T-cell (primary cell): ENCODE measurements at places on chromosomes 2 and 18.

DNA sequence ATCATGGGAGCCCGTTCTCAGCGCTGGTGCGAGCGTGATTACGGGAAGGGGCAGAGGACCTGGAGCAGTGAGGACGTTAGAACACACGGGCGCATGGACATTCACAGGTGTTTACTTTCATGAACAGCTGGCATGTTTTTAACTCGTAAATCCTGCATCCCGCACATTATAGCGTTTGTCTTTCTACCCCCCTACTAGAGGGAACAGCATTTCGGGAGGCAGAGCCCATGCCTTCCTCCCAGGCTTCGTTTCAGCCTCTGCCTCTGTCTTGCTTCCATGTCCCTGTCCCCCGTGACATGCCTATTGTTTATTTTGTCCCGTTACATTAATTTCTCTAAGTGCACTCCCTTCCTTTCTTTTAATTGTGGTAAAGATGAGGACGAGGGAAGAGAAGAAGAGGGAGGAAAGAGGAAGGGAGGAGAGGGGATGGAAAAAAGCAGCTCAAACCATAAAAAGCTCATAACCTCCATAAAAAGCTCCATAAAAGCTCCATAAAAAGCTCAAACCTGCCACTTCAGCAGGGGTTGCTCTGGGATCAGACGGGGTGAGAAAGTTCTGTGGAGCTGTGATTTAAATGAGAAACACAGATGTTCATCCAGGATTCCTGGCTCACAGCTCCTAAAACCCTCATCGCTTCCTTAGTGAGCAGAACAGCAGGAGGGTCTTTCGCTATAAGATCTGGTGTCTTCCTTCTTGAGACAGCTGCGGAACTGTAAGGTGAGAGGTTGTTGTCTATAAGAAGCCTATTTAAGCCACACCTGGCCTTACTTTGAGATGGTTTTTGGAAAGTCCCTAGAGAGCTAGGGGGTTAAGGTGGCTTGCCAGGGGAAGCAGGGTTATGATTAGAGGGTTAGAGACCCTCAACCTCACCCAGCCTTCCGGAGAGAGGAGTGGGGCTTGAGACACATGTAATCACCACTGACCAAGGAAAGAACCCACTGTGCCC lies 66.6 kb upstream of the SNTG2 start:
- no peaks in the 10 kb centered on the region for H3K36me3 ChIP-seq
- no peak overlapping the region for H3K4me3 ChIP-seq
- H3K27me3 ChIP-seq, result peaks cover 57% of the 10 kb centered on the region
- no peak overlapping the region for H3K27ac ChIP-seq

- no peaks in the 10 kb centered on the region for H3K36me3 ChIP-seq
Observed at GRCh38 chr2:151928380-151928779, 100.2 kb upstream of the ARL5A start.

DNA sequence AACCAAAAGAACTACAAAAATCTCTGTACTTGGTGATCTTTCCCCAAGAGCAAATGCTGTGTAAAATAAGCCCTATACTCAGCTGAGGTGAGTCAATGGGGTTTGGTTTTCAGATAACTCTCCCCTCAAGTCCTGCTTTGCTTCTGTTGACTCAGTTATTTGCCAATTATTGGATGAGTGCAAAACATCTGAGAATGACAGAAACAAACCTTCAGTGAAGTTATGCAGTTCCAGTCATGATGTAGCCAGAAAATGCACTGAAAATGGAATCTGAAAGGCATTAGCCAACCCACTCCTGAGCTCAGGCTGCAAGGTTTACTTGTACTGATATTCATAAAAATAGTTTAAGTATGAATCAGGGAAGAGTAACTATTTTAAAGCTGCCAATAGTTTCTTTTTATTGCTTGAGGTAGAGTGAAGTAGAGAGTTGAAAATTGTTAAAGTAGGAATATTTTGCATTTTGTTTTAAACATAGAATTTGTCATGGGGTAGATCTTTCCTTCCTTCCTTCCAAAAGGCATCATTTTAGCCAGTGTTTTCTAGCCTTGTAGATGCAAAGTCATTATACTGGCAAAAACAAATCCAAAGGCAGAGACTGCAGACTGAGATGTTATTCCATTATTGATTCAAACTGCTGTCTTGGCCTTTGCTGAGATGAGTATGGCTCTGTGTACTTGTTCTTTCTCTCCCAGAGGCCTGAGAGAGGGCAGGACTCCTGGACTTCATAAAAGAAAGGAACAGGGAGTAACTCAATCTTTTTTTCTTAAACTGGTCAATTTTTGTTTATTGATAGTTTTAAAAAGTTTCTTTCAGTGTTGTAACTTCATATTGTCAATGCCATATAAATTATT lies 215.3 kb downstream of the RND3 start:
- no peak overlapping the region for H3K27ac ChIP-seq
- no peaks in the 10 kb centered on the region for H3K36me3 ChIP-seq
- no peak for DNase-seq
- H3K4me3 ChIP-seq, result no peak overlapping the region
- H3K4me1 ChIP-seq, result no peaks in the 10 kb centered on the region

GRCh38 chr2:191710411-191710900 lies 32.5 kb downstream of the NABP1 start:
- H3K4me3 ChIP-seq, result no peak overlapping the region
- no peaks in the 10 kb centered on the region for H3K27me3 ChIP-seq
- H3K27ac ChIP-seq, result no peak overlapping the region
- no peak for DNase-seq
- H3K4me1 ChIP-seq, result no peaks in the 10 kb centered on the region
- H3K36me3 ChIP-seq, result peaks cover 2% of the 10 kb centered on the region

DNA sequence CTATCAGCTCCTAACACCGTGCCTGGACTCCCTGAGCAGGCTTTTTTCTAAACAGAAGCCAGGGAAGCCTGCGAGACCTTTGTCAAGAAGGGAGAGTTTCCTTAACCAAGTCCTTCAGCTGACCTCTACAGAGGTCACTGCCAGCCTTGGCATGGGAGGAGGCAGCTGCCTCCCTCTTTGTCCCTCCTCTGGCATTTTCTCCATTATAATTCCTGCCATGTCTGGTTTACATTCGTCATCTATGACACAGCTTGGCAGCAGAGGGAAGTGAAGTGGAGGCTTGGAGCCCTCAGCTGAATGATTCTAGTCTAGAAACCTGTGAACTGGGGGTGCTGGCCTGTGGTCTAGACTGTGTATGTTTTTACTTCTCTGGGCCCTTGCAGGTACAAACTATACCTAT lies 22.5 kb downstream of the LIPG start:
- no peaks in the 10 kb centered on the region for H3K36me3 ChIP-seq
- DNase-seq, result no peak
- H3K27ac ChIP-seq, result no peak overlapping the region
- no peaks in the 10 kb centered on the region for H3K4me1 ChIP-seq
- peaks cover 22% of the 10 kb centered on the region for H3K27me3 ChIP-seq
- H3K4me3 ChIP-seq, result no peak overlapping the region

GRCh38 chr2:139652385-139652784 lies 872.2 kb upstream of the NXPH2 start:
- no peaks in the 10 kb centered on the region for H3K4me1 ChIP-seq
- no peak overlapping the region for H3K4me3 ChIP-seq
- no peak overlapping the region for H3K27ac ChIP-seq
- DNase-seq, result no peak
- H3K27me3 ChIP-seq, result no peaks in the 10 kb centered on the region
- no peaks in the 10 kb centered on the region for H3K36me3 ChIP-seq

DNA sequence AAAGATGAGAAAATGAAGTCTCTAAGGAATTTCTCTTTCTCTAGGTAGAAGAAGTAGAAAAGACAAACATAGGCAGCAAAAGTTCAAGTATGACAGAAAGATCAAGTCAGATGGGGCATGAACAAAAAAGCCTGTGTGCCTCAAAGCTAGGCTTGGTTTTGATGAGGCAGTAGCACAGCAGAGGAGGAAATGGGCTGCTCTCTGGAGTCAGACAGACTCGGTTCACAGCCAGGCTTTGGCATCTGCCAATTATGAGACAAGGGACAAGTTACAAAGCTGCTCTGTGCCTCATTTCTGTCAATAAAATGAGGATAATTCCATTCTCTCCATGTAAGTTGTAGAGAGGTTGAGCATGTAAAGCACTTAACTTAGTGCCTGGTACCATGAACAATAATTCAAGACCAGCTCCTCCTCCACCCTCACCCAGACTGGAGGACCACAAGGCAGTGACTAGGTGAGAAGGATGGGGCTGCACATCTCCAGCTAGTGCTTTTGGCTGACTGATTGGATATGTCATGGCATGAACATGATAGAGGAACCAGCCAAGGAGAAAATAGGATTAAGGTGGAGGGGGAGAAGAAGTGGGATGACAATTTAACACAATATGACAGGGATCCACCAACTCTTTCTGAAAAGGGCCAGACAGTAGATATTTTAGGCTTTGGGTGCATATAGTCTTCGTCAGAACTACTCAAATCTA lies 84.6 kb downstream of the TMEM163 start:
- no peaks in the 10 kb centered on the region for H3K36me3 ChIP-seq
- peak; percentile 20 for DNase-seq
- H3K27ac ChIP-seq, result no peak overlapping the region

DNA sequence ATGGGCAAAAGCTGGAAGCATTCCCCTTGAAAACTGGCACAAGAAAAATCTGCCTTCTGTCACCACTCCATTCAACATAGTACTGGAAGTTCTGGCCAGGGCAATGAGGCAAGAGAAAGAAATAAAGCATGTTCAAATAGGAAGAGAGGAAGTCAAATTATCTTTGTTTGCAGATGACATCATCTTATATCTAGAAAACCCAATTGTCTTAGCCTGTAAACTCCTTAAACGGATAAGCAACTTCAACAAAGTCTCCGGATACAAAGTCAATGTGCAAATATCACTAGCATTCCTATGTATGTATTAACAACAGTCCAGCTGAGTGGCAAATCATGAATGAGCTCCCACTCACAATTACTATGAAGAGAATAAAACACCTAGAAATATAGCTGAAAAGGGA lies 1579.3 kb downstream of the SUCLG1 start:
- H3K4me3 ChIP-seq, result no peak overlapping the region
- no peaks in the 10 kb centered on the region for H3K4me1 ChIP-seq
- H3K27me3 ChIP-seq, result no peaks in the 10 kb centered on the region

DNA sequence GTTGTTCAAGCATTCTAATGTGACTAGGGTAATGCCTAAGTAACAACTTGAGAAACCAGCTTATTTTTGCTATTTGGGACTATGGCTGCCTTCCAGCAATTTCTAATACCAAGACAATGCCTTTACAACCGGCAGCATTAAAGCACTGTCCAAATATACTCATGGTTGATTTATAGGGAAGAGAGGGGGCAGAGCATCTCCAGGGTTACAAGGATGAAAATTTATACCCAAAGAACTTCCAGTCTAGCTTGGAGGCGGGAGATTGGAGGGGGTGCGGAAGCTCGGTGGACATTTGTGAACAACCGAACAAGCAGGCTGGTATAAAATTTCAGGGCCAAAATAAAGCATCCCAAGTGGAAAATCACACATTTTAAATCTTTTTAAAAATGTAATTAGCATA lies 294.9 kb upstream of the STON1 start:
- no peaks in the 10 kb centered on the region for H3K27me3 ChIP-seq
- no peak for DNase-seq
- H3K36me3 ChIP-seq, result no peaks in the 10 kb centered on the region
- no peak overlapping the region for H3K4me3 ChIP-seq
- no peak overlapping the region for H3K27ac ChIP-seq

- no peaks in the 10 kb centered on the region for H3K36me3 ChIP-seq
- DNase-seq, result no peak
- no peaks in the 10 kb centered on the region for H3K4me1 ChIP-seq
- no peak overlapping the region for H3K4me3 ChIP-seq
- no peak overlapping the region for H3K27ac ChIP-seq
Observed at GRCh38 chr2:38937548-38937947, 47.9 kb downstream of the ARHGEF33 start.
